Smooth muscle cell of the umbilical artery (primary cell): ENCODE measurements at places on chromosomes 16 and 17. TPM values are rescaled to one million over a fixed set of nuclear protein-coding genes. Genes with fewer than 3 reads are reported as not detected.

SLC16A6 gene
- total RNA-seq: 0.30 and 0.42 TPM in 2 replicates

GRIN2A gene
- not detected in 2 replicates for total RNA-seq

EMC6 gene
- 13.9 and 16.3 TPM in 2 replicates for total RNA-seq

DOC2A gene
- 0.42 TPM in 1 of 2 replicates, not detected in the other for total RNA-seq

STX8 gene
- 67.0 and 75.7 TPM in 2 replicates for total RNA-seq

KRT38 gene
- not detected in 2 replicates for total RNA-seq

ESRP2 gene
- under 0.01 and 0.55 TPM in 2 replicates for total RNA-seq

PDILT gene
- total RNA-seq: not detected in 2 replicates

GLOD4 gene
- total RNA-seq: 55.2 and 145 TPM in 2 replicates

SPN gene
- not detected in 2 replicates for total RNA-seq

VMO1 gene
- 1.5 TPM in 1 of 2 replicates, not detected in the other for total RNA-seq

SLC4A1 gene
- not detected in 2 replicates for total RNA-seq

AANAT gene
- 0.37 TPM in 1 of 2 replicates, not detected in the other for total RNA-seq

TBC1D3C gene
- total RNA-seq: 0.59 TPM in 1 of 2 replicates, not detected in the other

SIRT7 gene
- total RNA-seq: 13.1 and 20.2 TPM in 2 replicates

KRTAP9-2 gene
- not detected in 2 replicates for total RNA-seq

SCARF1 gene
- 0.32 and 0.59 TPM in 2 replicates for total RNA-seq

CLEC3A gene
- total RNA-seq: 0.05 TPM in 1 of 2 replicates, not detected in the other

FAM20A gene
- total RNA-seq: 0.14 and 3.6 TPM in 2 replicates

SEC14L5 gene
- under 0.01 TPM in 1 of 2 replicates, not detected in the other for total RNA-seq

DNAI2 gene
- total RNA-seq: not detected in 2 replicates

ABCC12 gene
- not detected in 2 replicates for total RNA-seq

MMP28 gene
- 1.3 and 3.3 TPM in 2 replicates for total RNA-seq

SPATA32 gene
- total RNA-seq: not detected in 2 replicates

SMTNL2 gene
- under 0.01 TPM in 1 of 2 replicates, not detected in the other for total RNA-seq

CCDC78 gene
- 2.1 and 4.9 TPM in 2 replicates for total RNA-seq

SLC52A1 gene
- under 0.01 TPM in 1 of 2 replicates, not detected in the other for total RNA-seq

ABAT gene
- total RNA-seq: 4.2 and 5.8 TPM in 2 replicates

NPB gene
- 0.51 and 1.5 TPM in 2 replicates for total RNA-seq

STX1B gene
- total RNA-seq: 0.59 and 2.8 TPM in 2 replicates

PEX12 gene
- total RNA-seq: 3.7 and 5.3 TPM in 2 replicates

CCT6B gene
- 0.51 and 1.2 TPM in 2 replicates for total RNA-seq

SULT1A1 gene
- 0.42 and 1.2 TPM in 2 replicates for total RNA-seq

GPRC5B gene
- 5.6 and 18.7 TPM in 2 replicates for total RNA-seq

CD300LF gene
- total RNA-seq: not detected in 2 replicates

NLRC3 gene
- under 0.01 TPM in 2 replicates for total RNA-seq

TBX6 gene
- total RNA-seq: under 0.01 TPM in 1 of 2 replicates, not detected in the other

MRPL12 gene
- total RNA-seq: 4.2 and 7.8 TPM in 2 replicates

CES3 gene
- total RNA-seq: 0.65 and 0.89 TPM in 2 replicates

MT3 gene
- not detected in 2 replicates for total RNA-seq

MYADML2 gene
- total RNA-seq: under 0.01 TPM in 1 of 2 replicates, not detected in the other

ITGAL gene
- 0.89 TPM in 1 of 2 replicates, not detected in the other for total RNA-seq

FNDC8 gene
- not detected in 2 replicates for total RNA-seq

UTS2R gene
- total RNA-seq: not detected in 2 replicates

NAA60 gene
- total RNA-seq: 12.5 and 17.5 TPM in 2 replicates

OTOA gene
- 0.09 TPM in 1 of 2 replicates, not detected in the other for total RNA-seq
